A673 (cell line): ENCODE measurements at places on chromosomes 2 and 18.

GRCh38 chr2:231300020-231300721, 95.3 kb upstream of the B3GNT7 start:
- no peak for DNase-seq

- DNase-seq, result peak; percentile 73
These were observed at the start of gene KHK for GRCh38 chr2:27086724-27087593. Gene KHK, plus strand, starts transcription at chr2:27086772. Its CDS starts 488 bp downstream, at chr2:27087260.

DNA sequence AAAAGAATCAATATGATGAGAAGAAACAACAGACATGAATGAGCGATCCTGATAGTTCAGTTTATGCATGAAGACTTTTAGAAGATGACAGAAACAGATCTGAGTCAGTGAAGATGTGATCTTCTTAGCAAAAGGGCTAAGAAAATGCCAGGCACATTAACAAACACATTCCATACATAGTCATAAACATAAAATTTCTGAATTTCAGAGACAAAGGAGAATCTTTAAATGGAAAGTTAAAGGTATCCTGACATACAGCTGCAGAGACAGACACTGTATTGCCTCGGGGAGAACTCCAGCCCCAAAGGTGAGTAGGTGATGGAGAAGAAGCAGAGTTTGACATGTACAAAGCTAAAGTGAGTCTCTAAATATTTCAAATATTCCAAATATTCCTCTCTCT, 40.6 kb upstream of the FN1 start:
- no peak for DNase-seq

GRCh38 chr2:115572746-115573145, 1130.3 kb downstream of the DPP10 start:
- no peak for DNase-seq

DNA sequence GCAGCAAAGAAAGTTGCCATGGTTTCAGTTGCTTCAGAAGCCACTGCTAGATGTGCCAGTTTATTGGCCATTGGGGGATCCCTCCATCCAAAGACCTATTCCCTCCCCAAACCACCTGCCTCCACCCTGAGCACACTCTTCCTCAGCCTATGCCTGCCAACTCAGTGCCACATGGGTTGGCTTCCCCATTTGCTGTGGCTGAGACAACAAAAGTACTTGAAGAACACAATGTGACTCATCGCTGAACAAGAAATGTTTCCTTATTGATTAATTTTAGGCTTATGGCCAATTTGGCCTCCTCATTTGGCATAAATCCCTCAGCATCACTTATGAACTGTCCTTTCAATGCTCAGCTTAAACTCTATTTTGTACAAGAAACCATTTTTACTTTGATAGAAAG, 215.9 kb downstream of the TMEM247 start:
- no peak for DNase-seq

GRCh38 chr2:231680992-231681852, 27.1 kb upstream of the PTMA start:
- no peak for DNase-seq
